ENCODE measurements at places on chromosomes 2 and 18.

DNA sequence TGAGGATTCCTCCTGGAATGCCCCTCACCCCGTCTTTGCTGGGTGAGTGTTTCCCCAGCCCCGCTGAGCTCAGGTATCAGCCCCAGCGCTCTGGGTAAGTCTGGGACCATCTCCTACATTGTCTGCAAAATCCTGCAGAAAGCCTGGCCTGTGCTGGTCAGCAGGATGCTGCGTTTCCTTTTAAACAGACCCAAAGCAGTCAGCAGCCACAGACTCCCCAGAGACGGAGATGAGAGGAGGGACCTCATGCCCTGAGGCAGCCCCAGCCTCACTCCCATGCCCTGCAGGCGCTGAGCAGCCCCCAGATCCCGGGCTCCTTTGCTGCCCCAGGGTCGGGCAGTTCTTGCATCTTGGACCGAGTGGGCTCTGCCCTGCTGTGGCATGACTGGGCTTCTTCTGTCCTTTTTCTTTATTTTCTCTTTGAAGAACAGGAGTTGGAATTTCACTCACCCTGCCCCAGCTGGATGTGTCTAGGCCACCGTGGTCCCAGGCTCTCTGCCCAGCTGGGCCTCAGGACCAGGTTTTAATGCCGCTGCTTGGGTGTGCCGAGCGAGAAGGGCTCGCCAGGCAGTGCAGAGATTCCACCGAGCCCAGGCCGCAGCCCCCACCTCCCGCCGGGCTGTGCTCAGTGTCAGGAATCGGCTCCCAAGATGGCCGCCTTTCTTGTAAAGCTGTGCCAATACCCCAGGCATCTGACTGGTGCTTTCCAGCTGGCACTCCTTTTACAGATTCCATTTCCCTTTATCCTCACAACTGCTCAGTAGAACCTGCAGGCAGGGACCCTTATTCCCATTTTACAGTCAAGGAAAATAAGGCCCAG lies 43.6 kb downstream of the ODC1 start:
- no peak for DNase-seq

DNA sequence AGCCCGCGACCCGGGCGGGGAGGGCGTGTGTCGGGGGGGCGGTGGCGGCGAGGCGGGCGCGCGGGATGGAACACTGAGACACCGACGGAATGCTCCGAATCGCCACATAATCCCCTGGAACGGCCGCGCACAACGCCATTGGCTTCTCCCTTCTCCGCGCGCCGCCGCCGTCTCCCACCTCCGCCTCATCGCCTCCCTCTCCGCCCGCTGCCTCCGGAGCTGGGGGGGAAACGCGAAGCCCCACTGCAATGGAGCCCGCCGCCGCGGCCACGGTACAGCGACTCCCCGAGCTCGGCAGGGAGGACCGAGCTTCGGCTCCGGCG lies at the start of gene PHLPP1:
Gene PHLPP1 (plus strand): TSS at position 106 of the 323 bp plus-strand sequence. CDS start 143 bp downstream, at position 249.
- no peak for DNase-seq

GRCh38 chr2:43343573-43344304 lies 117.3 kb upstream of the ZFP36L2 start:
- DNase-seq, result no peak

GRCh38 chr2:11208083-11208482 lies 52.8 kb downstream of the SLC66A3 start:
- no peak for DNase-seq

DNA sequence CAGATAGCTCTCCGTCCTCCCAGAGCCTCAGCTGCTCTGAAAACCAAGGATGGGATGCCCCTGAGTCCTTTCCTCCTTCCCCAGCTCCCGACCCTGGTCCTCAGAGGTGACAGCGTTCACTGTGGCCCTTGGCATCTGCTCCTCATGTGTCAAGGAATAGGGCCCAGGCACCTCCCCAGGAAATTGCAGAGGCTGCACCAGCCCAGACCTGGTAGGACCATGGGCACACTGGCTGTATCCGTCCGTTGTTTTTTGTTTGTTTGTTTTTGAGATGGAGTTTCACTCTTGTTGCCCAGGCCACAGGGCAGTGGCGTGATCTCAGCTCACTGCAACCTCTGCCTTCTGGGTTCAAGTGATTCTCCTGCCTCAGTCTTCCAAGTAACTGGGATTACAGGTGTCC lies 37.5 kb upstream of the SLC66A3 start:
- no peak for DNase-seq

DNA sequence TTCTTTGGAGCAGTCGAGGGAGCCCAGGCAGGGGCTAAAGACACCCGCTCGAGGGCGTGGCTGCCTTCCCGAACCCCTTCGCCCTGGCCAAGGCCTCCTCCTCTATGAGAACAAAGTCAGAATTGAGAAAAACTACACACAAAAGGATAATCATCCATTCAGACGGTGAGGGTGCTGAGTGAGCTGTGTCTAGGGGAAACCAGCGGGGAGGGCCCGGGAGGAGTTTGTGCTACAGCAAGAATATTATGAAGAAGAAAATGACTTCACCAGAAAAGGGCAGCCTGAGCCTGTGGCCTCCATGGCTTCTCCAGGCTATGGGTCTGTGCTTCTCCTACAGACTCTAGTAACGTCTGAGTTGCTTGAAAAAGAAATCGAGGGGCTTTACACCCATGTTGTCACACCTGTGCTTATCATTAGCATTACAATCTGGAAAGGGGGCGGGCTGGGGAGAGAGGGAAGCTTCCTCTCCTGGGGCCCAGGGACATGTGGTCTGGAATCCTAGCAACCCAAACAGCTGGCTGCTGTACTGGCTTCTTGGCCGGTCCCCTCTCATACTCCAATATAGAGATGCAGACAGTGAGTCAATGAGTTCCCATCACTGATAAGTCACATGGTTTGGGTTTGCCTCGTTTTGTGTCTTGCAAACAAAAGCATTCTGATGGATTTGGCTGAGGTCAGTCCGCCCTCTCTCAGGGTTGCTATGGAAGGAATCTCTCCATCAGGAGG lies 52.0 kb upstream of the ARL4C start:
- DNase-seq, result no peak

DNA sequence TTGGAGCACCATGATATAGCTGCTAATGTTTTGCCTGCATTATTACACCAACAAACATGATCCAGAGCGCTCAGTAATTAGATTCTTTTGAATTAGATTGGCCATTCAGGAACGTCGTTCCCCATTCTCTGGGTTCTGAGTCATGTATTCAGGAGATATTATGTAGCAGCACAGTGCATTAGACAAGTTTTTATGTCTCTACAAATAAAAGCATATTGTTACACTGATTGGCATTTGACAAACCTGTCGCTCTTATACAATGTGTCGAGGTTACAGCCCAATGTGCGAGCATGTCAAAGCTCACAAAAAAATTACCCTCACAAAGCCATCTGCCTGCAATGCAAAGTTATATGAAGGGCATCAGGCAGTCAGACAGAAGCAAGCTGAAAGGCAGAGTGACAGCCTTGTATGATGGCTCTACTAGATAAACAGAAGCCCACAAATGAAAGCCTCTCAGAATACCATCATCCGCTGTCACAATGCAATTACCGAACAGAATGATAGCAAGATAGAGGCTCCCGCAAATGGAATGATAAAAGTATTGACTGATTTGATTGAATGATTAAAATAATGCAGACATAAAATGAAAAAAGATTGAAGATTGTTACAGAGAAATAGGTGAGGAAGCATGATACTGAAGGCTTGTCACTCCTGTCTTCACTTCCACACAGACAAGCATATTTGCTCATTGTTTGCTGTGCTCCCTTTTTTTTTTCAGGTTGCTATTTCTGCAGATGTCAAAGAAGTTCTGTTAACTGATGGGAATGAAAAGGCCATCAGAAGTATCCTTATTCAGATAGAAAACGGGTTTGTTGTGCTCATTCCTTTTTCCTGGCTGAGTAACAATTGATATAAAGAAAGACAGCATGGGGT lies 234.6 kb upstream of the SIX3 start:
- no peak for DNase-seq

GRCh38 chr2:4883375-4883774 lies 808.8 kb upstream of the SOX11 start:
- no peak for DNase-seq

- DNase-seq, result no peak
These were observed 112.8 kb upstream of the SCN1A start for GRCh38 chr2:166240387-166241313.

DNA sequence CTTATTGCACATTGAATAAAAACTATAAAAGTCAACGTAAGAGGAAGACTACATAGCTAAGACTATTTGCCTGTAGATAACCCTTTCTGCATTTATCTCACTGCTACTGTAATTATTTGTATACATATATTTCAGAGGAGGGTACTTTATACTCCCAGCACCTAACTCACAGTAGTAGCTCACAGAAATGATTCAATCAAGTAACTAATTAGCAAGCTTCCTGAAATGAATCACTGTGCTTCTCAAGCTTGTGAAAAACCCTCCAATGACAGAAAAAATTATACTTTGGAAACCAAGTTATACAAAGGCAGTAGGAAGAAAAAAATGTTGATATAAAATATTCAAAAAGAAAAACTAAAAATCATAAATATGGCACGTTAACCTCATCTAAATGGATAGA lies 124.9 kb downstream of the NBAS start:
- no peak for DNase-seq
